ENCODE measurements at places on chromosomes 13 and 19. TPM values are rescaled to one million over a fixed set of nuclear protein-coding genes. Genes with fewer than 3 reads are reported as not detected.

DNA sequence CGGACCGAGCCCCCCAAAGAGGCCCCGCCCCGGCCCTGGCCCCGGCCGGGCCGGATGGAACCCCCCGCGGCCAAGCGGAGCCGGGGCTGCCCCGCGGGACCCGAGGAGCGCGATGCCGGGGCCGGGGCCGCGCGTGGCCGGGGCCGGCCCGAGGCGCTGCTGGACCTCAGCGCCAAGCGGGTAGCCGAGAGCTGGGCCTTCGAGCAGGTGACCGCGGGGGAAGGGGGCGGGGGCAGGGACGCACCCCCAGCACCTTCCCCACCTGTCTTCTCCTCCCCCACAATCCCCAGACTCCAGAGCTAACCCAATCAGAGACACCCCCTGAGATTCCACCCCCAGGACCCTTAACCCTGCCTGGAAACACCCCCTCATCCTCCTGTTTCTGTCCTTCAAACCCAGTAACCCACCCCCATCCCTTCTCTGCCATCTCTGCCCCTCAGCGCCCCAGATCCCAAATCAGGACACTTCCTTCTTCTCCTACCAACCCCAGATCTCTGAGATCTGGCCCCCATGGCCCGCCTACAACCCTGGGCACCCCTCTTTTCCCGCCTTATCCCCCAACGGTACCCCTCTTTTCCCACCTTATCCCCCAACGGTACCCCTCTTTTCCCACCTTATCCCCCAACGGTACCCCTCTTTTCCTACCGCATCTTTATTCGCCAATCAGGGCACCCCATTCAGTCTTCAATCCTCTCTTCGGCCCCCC, 505 bp downstream of the ZSWIM4 start:
- DNase-seq, result no peak

DNA sequence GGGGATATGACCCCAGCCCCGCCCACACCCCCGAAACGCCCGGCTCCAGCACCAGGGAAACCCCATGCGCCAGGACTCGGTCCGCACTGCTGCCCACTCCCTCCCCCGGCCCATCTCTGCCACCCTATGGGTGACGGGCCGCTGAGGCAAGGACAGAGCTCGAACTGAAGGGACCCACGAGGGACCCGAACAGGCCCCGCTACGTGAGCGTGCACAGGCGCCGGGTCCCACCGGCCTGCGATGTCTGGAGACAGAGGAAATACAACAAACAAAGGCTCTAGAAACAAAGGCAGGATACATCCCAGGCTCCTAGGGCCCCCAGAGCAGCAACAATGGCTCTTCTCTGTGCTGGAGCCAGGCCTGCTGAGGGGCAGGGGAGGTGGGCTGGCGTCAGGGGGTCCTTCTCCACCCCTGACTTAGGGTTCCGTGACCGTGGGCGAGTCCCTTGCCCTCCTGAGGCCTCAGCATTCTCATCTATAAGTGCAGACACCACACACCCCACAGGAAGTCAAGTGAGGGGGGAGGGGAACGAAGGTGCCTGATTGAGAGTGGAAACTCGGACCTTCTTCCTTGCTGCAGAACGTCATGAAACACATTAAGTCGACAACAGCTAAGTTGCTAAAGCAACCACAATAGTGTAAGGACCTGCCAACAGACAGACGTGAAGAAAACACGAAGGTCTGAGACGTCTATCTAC, 3.1 kb downstream of the ABHD17A start:
- peak; percentile 69 for DNase-seq

- no peak for DNase-seq
These were observed 19.4 kb downstream of the BRCA2 start for GRCh38 chr13:32334671-32335070.

DNA sequence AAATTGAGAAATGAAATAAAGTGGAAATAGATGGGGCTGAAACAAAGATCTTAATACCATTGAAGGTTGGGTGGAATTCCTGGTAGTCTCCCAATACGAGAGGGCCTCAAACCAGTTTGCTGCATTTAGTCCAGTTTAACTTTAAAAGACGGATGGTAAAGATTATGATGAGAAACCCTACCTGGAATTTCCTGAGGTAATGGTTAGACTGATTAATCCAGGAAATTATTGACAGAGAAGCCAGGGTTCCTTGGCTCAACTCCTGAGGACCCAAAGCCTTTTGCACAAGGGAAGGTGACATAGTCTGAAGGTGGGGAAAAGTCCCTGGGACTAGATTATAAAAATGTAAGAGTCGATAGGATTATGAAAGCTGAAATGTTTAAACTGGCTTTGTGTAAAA, 133.2 kb upstream of the SLITRK5 start:
- no peak for DNase-seq

- peak; percentile 19 for DNase-seq
These were observed 79.4 kb downstream of the SLC15A1 start for GRCh38 chr13:98672947-98673613.

GRCh38 chr13:73194310-73194709, 135.5 kb downstream of the KLF5 start:
- DNase-seq, result no peak

GRCh38 chr13:113882267-113882630, 18.4 kb upstream of the GAS6 start:
- DNase-seq, result no peak

GRCh38 chr19:51726049-51726448, 2.3 kb upstream of the HAS1 start:
- no peak for DNase-seq

GRCh38 chr13:80010846-80011245, 330.1 kb downstream of the SPRY2 start:
- no peak for DNase-seq

DNA sequence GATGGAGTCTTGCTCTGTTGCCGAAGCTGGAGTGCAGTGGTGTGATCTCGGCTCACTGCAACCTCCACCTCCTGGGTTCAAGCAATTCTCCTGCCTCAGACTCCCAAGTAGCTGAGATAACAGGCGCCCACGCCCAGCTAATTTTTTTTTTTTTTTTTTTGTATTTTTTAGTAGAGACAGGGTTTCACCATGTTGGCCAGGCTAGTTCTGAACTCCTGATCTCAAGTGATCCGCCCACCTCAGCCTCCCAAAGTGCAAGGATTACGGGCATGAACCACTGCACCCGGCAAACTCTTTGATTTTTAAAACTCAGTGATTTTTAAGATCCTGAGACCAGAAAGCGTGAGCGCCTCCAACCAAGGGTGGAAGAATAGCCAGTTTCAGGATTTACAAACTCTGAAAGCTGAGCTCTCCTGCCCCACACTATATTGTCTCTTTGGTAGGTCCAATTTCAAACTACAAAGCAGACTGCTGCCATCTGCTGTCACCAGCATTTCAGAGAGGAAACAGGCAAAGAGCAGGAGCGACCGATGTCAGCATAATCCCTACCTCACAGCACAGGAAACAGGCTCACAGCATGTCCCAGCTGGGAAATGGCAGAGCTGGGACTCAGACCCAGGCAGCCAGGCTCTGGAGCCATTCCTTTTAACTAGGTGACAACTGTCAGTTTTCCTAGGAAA, 9.2 kb downstream of the NOSIP start:
- no peak for DNase-seq

- no peak for DNase-seq
These were observed 170.7 kb downstream of the DCT start for GRCh38 chr13:94308832-94309231.

DNA sequence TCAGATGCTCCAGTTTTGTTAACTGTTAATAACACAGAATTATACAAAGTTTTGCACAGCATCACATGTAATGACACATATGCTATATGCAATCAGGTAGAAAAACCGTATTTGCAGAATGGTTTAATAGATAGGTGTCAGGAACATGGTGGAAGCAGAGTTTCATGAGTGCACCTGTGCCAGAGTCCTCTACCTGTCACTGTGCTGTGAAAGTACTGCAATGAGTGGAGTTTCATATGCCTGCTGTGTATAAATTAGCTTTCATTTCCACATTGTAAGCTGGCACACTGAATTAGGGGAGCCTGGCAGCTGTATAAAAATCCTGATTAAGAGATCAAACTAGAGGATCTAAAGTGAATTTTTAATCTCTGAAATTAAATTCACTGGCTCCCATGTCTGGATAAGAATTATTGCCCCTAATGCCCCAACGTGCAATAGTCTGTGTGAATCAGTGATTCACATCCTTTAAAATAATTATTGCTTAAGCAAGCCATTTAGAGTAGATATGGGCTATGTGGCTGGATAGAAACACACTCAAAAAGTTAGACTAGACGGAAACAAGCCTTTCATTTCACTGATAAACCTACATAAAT, 8.5 kb upstream of the EEF1AKMT1 start:
- DNase-seq, result no peak

DNA sequence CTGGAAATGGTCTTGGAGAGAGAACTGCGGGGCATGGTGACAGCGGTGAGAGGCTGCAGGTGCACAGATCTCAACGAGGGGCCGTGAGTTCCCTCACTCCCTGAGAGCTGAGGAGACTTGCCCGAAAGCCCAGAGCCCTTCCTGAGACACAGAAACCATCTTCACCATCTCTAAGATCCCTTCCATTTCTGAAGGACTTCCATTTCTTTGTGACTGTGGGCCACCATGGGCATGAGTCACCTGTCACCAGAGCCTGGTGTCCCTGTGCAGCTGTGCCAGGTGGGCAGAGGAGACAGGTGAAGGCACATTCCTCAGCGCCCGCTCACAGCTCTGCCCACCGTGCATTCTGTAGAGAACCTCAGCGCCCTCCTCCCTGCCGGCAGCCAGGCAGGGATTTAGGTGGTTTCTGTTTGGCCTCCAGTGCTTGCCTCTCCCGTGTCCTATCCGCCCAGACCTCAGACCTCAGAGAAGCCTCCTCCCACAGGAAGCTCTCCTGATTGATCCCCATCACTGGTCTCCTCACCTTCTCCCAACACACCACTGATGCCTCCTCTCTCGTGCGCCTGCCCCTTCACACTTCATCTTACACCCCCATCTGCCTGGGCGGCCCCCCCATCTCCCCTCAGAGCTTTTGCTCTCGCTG, 24.2 kb downstream of the SH3GL1 start:
- no peak for DNase-seq

DNA sequence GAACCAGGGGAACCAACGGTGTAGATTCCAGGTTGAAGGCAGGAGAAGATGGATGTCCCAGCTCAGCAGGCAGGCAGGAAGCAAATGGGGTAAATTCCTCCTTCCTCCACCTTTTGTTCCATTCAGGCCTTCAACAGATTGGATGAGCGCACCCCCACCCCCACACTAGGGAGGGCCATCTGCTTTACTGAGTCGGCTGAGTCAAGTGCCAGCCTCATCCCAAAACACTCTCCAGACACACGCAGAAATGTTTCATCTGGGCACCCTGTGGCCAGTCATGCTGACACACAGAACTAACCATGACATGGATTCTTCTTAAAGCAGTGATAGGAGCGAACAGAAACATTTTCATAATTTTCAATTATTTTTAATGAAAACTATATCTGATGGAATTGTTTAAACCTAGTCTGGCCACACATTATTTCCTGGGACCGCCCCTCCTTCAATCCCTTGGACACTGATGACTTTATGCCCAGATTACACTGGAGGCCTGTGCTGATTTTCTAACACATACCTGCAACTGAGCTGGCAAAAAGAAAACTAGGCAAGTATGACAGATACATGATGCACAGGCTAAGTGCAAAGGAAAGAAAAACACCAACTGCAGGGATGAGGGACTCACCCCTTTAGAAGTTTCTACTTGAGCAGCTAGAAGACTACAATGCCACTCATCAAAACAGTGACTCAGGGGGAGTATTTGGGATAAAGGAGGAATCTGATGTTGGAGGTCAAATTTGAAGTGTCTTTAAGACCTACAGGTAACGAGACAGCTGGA, 154.2 kb downstream of the TNFRSF19 start:
- DNase-seq, result no peak

- peak; percentile 27 for DNase-seq
These were observed 50.3 kb upstream of the SIN3B start for GRCh38 chr19:16778796-16779411.

GRCh38 chr13:23506807-23507291, 63.4 kb upstream of the TNFRSF19 start:
- no peak for DNase-seq

DNA sequence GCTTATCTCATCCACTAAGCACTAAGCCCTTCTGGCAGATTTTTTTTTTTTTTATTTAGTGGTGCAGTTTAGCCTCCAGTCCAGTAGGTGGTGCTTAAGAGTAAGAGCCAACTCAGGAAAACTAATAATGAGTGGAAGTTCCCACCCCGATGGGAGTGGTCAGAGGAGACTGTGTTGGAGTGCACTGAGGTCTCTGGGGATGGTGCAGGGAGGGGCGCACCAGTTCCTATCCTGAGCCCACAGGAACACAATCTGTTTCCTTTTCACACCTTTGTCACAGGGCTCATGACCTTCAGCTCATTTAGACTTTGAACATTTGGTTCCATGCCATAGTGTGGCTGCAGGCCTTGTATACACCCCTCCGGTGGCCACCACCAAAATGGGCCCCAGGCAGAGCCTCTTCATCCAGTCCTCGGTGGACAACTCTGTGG, 367.4 kb downstream of the SPRY2 start:
- DNase-seq, result no peak

GRCh38 chr13:106098778-106099177, 436.7 kb downstream of the EFNB2 start:
- DNase-seq, result no peak

DNA sequence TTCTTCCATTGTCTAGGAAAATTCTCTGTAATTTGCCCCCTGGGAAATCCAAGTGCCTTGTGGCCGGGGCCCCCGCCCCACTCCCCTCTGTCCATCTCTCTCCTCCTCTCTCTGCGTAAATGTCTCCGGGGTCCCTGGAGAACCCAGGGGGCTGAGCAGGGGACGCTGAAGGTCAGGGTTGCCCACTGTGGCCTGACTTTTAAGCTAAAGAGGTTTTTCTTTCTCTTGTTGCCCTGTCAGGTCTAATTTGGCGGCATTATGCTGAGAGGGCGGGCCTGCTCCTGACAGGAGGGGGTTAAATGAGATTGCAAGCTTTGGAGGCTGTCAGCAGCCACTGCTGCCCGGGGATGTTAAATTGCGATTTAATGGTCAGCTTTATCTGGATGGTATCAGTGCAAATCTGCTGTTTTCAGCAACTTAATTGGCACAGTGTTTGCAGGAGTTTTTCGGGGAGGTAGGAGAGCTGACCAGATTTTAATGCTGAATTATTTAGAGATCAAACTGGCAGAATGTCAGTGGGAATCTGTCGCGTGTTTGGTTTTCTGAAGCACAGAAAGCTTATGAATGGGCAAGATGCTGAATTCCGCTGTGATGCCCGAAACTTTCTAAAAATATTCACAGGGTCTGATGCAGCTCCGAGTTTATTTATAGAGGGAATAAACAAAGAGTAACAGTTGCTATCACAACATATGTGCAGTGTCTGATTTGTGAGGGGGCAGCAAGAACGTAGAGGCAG, 93.2 kb upstream of the SOX1 start:
- no peak for DNase-seq

KLK3 gene
- total RNA-seq, result not detected

ZNF224 gene
- total RNA-seq, result 42.2 TPM

DYRK1B gene
- 28.0 TPM for total RNA-seq

CCDC194 gene
- 1.9 TPM for total RNA-seq

GRK1 gene
- not detected for total RNA-seq

TEX30 gene
- 8.5 TPM for total RNA-seq

ICAM5 gene
- 0.20 TPM for total RNA-seq

ZNF573 gene
- 24.3 TPM for total RNA-seq

APOC4 gene
- total RNA-seq, result not detected

ANGPTL8 gene
- total RNA-seq, result not detected

CGB1 gene
- total RNA-seq, result not detected

GFY gene
- 0.16 TPM for total RNA-seq

GPR183 gene
- total RNA-seq, result 69.9 TPM

ZNF100 gene
- 9.9 TPM for total RNA-seq

ZNF331 gene
- 455 TPM for total RNA-seq

Data from T-cell (primary cell).